ENCODE measurements at places on chromosomes 11 and 22. TPM values are rescaled to one million over a fixed set of nuclear protein-coding genes. Genes with fewer than 3 reads are reported as not detected.
A peak's percentile ranks its signal among the peaks of the same experiment; 100 is the strongest.

DNA sequence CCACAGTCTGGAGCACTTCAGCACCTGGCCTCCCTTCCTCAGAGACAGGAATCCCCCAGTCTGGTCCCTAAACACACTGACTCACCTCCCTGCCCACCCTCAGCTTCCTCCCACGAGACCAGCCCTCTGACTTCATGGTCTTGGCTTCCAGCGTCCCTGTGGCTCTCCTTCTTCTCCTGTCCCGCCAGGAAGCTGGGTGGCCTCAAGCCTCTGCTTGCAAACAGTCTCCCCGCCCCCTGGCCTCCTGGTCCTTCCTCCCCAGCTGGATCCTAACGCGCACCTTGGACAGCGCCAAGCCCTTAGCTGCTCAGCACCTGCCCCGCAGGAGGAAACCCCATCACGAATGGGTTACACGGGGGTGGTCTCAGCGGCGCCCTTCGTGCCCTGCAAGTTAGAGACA, 4.5 kb downstream of the NCF4 start:
- H3K36me3 ChIP-seq: no peaks in the 10 kb centered on the region
- H3K4me1 ChIP-seq: no peaks in the 10 kb centered on the region
- DNase-seq: no peak

The BEST1 gene
- total RNA-seq: 2.6 TPM

The BRD1 gene
- 36.9 TPM for total RNA-seq

- H3K4me3 ChIP-seq: no peak overlapping the region
- DNase-seq: no peak
- H3K27ac ChIP-seq: no peak overlapping the region
- no peaks in the 10 kb centered on the region for H3K4me1 ChIP-seq
Measured at GRCh38 chr11:112106070-112106469, 19.4 kb downstream of the SDHD start.

- H3K27ac ChIP-seq: no peak overlapping the region
- DNase-seq: no peak
- H3K36me3 ChIP-seq: peaks cover 21% of the 10 kb centered on the region
Measured at GRCh38 chr11:47478651-47479329, 29.9 kb upstream of the RAPSN start.

The PRR33 gene
- not detected for total RNA-seq

- H3K36me3 ChIP-seq: no peaks in the 10 kb centered on the region
- H3K27ac ChIP-seq: no peak overlapping the region
- H3K4me3 ChIP-seq: no peak overlapping the region
- H3K27me3 ChIP-seq: no peaks in the 10 kb centered on the region
Measured at GRCh38 chr11:17634776-17635550, 84.4 kb upstream of the MYOD1 start.

DNA sequence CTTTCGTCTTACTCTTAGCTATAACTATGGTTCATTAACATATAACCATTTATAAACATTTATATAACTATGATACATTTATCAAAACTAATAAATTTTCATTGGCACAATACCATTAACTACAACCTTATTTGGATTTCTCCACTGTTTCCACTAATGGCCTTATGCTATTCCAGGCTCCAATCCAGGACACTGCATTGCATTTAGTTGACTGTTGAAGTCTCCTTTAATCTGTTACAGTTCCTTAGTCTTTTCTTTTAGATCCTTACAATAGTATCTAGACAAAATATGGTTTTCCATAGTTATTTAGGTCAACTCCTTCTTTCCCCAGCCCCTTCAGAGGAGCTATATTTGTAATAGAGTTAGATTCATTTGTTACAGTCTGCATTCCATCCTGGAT, 47.2 kb downstream of the CCDC34 start:
- H3K27ac ChIP-seq: no peak overlapping the region
- H3K27me3 ChIP-seq: no peaks in the 10 kb centered on the region
- no peak for DNase-seq

- DNase-seq: no peak
- no peaks in the 10 kb centered on the region for H3K27me3 ChIP-seq
- no peaks in the 10 kb centered on the region for H3K36me3 ChIP-seq
Measured at GRCh38 chr11:109994907-109995306, 98.3 kb upstream of the ZC3H12C start.

- H3K27me3 ChIP-seq: no peaks in the 10 kb centered on the region
- no peaks in the 10 kb centered on the region for H3K36me3 ChIP-seq
- no peak overlapping the region for H3K4me3 ChIP-seq
- no peaks in the 10 kb centered on the region for H3K4me1 ChIP-seq
Measured at GRCh38 chr22:29587938-29588699, 7.2 kb upstream of the NIPSNAP1 start.

- H3K27ac ChIP-seq: peak overlapping the region; percentile 93
- no peaks in the 10 kb centered on the region for H3K36me3 ChIP-seq
- peak overlapping the region; percentile 79 for H3K4me3 ChIP-seq
- no peak for DNase-seq
- H3K27me3 ChIP-seq: no peaks in the 10 kb centered on the region
Measured at GRCh38 chr11:10541561-10541930, 559 bp upstream of the RNF141 start.

The ALDH3B2 gene
- total RNA-seq: not detected

GRCh38 chr22:49800408-49801238, 27.1 kb downstream of the BRD1 start:
- H3K4me3 ChIP-seq: no peak overlapping the region

GRCh38 chr11:17439316-17439782, 37.3 kb downstream of the ABCC8 start:
- no peaks in the 10 kb centered on the region for H3K36me3 ChIP-seq
- peaks cover 7% of the 10 kb centered on the region for H3K4me1 ChIP-seq
- no peak overlapping the region for H3K4me3 ChIP-seq
- H3K27me3 ChIP-seq: no peaks in the 10 kb centered on the region

The DAGLA gene
- 7.0 TPM for total RNA-seq

- H3K27me3 ChIP-seq: no peaks in the 10 kb centered on the region
- peaks cover 78% of the 10 kb centered on the region for H3K4me1 ChIP-seq
- peaks cover 16% of the 10 kb centered on the region for H3K36me3 ChIP-seq
- no peak overlapping the region for H3K4me3 ChIP-seq
- no peak for DNase-seq
Measured at GRCh38 chr11:65432100-65432650, 9.6 kb downstream of the NEAT1 start.

DNA sequence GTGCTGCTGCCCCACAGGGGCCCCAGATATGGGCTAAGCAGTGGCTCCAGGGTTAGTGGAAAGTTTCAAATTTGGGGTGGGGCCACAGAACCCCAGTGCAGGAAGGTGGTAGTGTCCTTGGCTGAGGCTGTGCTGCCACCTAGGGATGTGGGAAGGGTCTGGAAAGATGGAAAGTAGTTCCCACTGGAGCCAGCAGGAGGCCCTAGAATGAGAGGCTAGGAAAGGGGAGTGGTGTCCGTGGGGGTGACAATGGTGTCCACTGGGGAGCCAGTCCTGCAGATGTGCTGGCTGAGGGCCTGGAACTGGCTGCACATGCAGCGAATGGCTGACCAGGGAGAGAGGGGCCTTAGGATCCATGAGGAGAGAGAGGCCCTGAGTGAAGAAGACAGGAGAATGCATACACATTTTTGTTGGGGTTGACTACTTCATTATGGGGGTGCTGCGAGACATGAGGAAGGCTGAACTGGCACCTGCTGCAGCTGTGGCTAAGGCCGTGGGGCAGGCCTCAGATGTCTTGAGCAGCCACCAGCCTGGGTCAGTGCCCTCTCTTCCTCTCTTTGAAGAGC, 21.1 kb downstream of the RFPL3 start:
- H3K27ac ChIP-seq: no peak overlapping the region
- no peaks in the 10 kb centered on the region for H3K27me3 ChIP-seq
- no peak for DNase-seq
- H3K4me1 ChIP-seq: no peaks in the 10 kb centered on the region
- no peaks in the 10 kb centered on the region for H3K36me3 ChIP-seq

- no peaks in the 10 kb centered on the region for H3K4me1 ChIP-seq
- no peaks in the 10 kb centered on the region for H3K27me3 ChIP-seq
- no peak for DNase-seq
Measured at GRCh38 chr11:30342736-30343166, 19.8 kb downstream of the ARL14EP start.

GRCh38 chr11:74572349-74572748, 20.0 kb upstream of the POLD3 start:
- H3K36me3 ChIP-seq: no peaks in the 10 kb centered on the region
- no peak overlapping the region for H3K27ac ChIP-seq
- DNase-seq: no peak
- peaks cover 41% of the 10 kb centered on the region for H3K4me1 ChIP-seq
- no peak overlapping the region for H3K4me3 ChIP-seq
- H3K27me3 ChIP-seq: no peaks in the 10 kb centered on the region
